ENCODE measurements at places on chromosomes 11 and 22.

- DNase-seq: peak; percentile 86
These were observed 16.6 kb downstream of the IL10RA start for GRCh38 chr11:118002541-118003423.

GRCh38 chr11:12808519-12808918 is 134.3 kb downstream of the TEAD1 start:
- DNase-seq: no peak

DNA sequence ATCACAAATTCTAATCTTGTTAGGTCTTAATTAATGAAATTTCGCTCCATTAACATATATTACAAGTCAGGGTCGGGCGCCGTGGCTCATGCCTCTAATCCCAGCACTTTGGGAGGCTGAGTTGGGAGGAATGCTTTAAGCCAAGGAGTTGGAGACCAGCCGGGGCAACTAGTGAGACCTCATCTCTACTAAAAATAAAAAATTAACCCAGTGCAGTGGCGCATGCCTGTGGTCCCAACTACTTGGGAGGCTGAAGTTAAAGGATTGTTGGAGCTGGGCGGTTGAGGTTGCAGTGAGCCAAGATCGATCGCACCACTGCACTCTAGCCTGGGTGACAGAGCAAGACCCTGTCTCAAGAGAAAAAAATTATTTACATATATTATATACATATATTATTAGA is 1.9 kb downstream of the TMA7B start:
- no peak for DNase-seq

GRCh38 chr11:128195057-128195751 is 392.2 kb downstream of the ETS1 start:
- DNase-seq: peak; percentile 78

- no peak for DNase-seq
These were observed 38.2 kb upstream of the PARVG start for GRCh38 chr22:44142421-44143104.

- DNase-seq: no peak
These were observed 156.4 kb downstream of the SWAP70 start for GRCh38 chr11:9820260-9820659.

DNA sequence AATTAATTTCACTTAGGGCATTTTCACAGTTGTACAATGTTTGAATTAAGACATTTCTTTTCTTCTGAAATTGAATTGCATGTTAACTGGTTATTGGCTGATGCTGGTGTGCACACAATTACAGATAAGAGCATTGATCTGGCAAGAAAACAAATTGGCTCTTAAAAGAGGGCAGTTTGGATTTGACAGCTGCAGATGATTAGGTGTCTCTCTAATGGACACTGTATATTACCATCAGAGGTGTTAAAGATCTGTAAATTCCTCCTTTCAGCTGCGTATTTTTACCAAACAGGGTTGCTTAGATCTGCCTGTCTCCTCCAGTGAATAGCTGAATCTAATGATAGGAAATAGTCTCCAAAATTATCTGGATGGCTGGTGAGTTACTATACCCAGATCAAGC is 198.5 kb downstream of the BLID start:
- no peak for DNase-seq

DNA sequence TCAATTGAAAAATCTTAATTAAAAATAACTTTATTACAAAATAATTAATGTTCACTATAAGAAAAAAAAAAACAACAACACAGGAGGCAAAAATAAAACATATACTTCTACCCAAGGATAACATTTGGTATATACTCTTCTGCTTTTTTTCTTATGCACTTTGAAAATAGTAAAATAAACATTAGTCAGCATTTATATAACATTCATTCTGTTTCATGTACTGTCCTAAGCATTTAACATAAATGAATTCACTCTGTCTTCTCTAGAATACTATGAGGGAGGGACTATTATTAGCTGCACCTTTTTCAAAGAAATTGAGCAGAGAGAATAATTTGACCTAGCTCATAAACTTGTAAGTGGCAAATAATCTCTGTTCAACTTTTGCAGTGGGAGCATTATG is 48.3 kb upstream of the CCDC34 start:
- DNase-seq: no peak

- no peak for DNase-seq
These were observed 48.9 kb downstream of the POLD3 start for GRCh38 chr11:74641289-74641688.

- DNase-seq: no peak
These were observed 5.7 kb upstream of the PLAAT3 start for GRCh38 chr11:63619967-63620366.

DNA sequence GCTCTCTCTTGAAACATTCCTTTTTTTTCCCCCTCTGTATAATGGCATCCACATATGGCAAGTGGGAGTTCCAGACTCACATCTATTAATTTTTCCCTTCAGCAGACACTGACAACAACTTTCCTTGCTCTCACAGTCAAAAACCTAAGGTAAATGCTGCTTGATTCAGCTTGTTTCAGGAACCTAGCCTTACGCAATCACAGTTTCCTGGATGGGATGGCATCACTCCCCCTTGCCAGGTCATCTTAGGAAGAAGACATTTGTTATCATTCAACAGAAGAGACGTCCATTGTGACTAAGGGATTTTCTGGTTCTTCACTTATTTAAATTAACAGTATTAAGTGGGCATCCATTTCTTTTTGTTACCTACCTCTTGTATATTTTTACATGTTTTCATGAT is 112.0 kb upstream of the PDGFD start:
- DNase-seq: no peak

DNA sequence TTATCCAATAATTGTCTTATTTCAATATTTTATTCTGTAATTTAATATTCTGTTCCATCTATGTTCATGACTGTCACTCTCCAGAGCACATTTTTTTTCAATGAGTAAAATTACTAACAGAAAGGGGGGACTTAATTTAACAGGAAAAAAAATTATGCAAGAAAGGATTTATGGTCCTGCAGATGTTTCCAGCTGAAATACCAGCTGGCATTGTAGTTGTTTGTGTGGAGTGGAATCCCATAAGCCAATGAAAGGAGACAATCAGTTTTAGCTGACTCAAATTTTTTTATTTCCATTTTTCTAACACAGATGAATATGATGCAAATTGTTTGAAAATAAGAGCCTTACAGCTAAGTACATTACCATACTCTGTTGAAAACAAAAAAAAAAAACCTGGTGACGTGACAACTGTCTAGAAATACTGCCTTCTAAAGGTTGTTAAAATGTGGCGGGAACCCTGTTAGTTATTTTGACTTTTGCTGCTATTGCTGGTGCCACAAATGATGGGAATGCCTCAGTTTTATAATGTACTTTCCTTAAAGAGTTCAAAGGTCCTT is 389.1 kb downstream of the ETS1 start:
- no peak for DNase-seq

DNA sequence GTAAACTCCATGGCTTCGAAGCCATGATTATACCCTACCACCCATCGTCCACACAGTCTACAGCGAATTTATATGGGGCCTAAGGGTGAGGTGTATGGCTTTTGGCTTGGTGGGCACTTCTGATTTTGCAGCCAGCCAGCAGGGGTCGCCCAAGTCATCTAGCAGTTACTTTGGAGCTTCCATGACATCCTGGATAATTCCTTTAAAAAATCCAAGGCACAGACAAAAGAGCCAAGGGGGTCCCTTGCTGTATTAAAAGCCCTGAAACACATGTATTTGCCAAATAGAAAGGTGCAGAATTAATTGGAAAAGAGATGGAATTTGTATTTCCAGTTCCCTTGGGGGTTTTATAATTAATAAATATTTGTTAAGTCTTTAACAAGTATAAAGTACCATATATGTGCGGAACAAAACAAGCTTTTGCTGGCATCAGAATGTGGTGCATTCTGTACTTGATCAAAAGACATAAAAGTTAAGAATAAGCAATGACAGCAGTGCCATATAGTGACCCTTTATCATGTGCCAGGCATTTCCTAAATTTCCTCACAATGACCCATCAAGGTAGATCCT is 132.8 kb upstream of the PITPNB start:
- peak; percentile 15 for DNase-seq

DNA sequence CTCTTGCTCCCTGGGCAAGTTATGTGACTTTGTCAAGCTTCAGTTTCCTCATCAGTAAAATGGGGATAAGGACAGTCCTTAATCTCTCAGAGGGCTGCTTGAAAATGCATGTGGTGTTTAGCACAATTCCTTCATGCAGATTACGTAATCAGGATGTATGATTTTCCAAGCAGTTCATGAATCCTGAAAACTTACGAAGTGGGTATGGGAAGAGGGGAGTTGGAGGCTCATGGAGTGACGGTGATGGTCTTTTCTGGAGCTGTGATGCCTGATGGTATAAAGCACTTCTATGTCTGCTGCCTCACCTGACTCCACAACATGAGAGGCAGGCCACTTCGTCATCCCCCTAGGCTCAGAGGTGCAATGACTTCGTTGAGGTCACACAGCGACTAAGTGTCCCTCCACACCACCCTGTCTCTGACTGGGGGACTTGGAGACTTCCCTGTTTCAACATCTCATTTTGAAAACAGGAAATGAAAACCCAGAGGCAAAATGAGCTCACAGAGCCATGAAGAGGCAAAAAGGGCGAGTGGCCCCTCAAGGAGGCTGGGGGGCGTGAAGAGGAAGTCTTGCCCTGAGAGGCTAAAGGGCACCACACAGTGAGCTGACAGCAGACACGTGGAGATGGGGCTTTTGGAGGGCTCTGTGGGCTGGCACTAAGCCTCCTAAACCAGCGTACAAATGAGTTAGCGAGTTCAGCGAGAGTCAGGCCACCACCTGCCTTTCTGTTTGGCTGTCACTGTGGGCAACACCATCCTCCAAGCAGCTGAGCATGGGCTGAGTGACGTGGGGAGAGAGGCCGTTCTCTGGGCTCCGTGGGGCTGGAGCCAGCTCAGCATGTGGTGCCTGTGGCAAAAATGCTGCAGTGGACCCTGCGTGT is 10.1 kb downstream of the MCM5 start:
- no peak for DNase-seq

DNA sequence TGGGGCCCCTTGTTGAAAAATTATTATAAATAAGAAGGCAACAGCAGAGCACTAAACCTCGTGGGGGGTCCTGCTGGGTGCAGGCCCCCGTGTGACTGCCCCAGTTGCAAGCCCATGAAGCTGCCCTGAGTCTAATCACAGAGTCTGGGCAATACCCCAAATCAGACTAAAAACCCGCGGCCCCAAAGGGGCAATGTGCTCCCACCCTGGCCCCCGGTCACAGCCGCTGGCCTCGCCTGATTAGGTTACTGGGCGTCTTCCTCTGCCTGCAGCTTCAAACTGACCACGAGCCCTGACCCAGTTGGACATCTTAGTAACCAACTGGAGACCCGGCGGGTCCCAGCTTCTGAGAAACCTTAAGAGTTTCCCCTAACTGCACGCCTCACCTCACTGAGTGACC is 1.6 kb downstream of the CXCR5 start:
- no peak for DNase-seq

GRCh38 chr11:45649544-45650165 is 15.8 kb downstream of the CHST1 start:
- no peak for DNase-seq

DNA sequence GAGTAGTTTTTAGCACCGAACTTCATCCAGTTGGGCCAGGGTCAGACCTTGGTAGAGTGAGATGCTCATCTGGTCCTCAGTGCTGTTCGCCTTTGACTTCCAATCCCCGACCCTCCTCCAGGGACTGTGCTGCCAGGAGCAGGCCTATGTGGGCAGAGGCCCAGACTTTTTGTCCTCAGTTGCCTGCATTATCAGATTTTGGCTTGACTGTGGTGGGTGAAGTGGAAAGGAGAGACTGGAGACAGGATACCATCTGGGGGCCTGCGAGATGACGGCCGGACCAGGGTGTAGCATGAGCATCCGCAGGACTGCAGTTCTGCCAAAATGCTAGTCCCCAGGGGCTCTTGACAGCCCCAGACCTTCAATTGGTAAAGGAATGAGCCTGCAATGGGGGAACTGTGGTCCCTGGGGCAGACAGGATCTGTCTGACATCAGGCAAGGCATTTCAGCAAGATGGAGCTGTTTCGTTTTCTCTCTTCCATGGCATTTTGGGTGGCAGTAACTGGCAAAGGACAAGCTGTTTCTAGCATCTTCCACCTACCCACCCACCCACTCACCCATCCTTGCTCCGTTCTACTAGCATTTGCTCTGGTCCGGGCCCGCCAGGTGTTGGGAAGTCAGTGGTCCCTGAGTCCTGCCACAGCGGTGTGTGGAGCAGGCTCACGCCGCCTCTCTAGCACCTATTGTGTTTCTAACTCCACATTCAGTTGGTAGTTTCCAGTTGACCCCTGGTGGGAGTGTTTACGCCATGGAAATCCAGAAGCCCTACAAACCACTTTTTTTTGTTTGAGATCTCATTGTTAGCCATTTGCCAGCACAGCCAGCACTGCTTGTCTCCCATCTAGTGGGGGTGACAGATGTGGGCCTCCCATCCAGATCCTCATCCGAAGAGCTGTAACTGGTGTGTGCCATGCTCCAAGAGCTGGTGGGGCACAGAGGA is 53.5 kb downstream of the OTOG start:
- DNase-seq: no peak

DNA sequence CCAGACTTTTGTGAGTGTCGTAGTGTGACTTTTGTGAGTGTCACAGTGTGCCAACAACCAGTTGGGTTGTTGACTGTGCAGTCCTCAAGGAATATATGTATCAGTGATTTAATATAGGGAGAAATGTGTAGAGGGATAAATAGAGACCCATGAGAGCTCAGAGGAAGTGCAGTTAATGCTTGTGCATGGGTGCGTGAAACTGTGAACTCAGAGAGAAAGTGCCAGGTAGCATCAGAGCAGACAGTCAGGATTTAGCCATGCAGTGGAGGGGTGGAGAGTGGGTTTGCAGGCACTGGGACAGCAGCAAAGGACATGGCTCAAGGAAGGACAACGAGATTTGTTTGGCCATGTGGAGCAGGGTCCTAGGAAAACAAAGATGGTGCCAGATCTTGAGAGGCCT is 33.6 kb downstream of the YWHAH start:
- DNase-seq: no peak

DNA sequence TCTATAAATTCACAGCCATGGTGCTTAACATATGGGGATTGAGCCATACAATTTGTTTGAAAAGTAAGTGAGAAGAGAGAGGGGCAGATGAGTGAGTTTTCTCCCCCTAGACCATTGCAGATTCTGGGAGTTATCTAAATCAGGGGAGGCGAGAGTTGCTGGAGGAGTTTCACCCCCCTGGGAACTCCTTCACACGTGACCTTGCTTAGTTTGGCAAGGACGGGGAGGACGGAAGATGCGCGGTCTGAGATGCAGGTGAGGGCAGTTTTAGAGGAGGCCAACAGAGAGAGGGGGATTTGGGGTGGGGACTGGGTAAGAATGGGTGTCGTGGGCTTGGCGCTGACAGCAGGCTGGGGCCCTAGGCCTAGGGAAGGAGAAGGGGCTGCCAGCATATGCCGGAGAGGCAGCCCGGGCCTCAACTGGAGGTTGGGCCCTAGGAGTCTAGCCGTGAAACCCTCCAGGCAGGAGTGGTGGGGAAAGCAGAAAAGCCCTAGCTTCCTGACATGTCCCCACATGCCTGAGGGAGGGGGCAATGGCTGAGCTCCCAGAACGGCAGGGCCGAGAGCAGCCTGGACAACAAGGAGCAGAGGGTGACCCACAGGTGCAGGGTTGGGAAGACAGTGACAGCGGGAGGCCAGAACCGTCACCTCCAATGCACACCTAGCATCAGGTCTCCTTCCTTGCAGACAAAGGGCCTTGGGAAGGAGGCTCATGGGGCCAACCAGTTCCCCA is 63.9 kb downstream of the ELFN2 start:
- no peak for DNase-seq

- DNase-seq: peak; percentile 10
These were observed 30.7 kb downstream of the ARHGAP1 start for GRCh38 chr11:46669711-46670139.

- DNase-seq: no peak
These were observed 388.3 kb downstream of the BRD1 start for GRCh38 chr22:49439373-49439772.

GRCh38 chr11:73386016-73386415 is 9.8 kb downstream of the RELT start:
- DNase-seq: no peak

- DNase-seq: peak; percentile 37
These were observed 49.5 kb downstream of the VSIG10L2 start for GRCh38 chr11:125995313-125995712.
